ENCODE measurements at places on chromosomes 5 and 9. TPM values are rescaled to one million over a fixed set of nuclear protein-coding genes. Genes with fewer than 3 reads are reported as not detected.

The P4HA2 gene
- total RNA-seq, result 8.9 TPM

DNA sequence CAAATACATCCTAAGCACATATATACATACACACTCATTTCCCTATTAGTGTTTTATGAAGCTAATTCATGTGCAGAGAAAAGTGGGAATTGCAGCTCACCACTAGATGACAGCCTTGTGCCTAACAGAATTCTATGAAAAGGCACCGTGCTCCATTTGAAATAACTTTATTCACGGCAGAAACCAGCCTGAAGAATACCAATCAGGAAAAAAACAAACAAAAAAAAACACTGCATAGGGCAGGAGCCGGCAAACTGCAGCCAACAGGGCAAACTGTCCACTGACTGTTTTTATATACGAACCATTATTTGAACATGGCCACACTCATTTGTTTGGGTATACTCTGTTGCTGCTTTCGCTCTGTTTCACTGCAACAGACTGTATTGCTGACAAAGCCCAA, 33.6 kb downstream of the ERMP1 start:
- H3K27me3 ChIP-seq, result no peaks in the 10 kb centered on the region
- peaks cover 18% of the 10 kb centered on the region for H3K36me3 ChIP-seq
- H3K27ac ChIP-seq, result no peak overlapping the region
- peaks cover 22% of the 10 kb centered on the region for H3K4me1 ChIP-seq
- no peak for DNase-seq

- H3K4me1 ChIP-seq, result no peaks in the 10 kb centered on the region
- no peak overlapping the region for H3K4me3 ChIP-seq
- no peaks in the 10 kb centered on the region for H3K36me3 ChIP-seq
- H3K27ac ChIP-seq, result no peak overlapping the region
- DNase-seq, result peak; percentile 12
Observed at GRCh38 chr5:9498541-9499497, 47.1 kb downstream of the SEMA5A start.

DNA sequence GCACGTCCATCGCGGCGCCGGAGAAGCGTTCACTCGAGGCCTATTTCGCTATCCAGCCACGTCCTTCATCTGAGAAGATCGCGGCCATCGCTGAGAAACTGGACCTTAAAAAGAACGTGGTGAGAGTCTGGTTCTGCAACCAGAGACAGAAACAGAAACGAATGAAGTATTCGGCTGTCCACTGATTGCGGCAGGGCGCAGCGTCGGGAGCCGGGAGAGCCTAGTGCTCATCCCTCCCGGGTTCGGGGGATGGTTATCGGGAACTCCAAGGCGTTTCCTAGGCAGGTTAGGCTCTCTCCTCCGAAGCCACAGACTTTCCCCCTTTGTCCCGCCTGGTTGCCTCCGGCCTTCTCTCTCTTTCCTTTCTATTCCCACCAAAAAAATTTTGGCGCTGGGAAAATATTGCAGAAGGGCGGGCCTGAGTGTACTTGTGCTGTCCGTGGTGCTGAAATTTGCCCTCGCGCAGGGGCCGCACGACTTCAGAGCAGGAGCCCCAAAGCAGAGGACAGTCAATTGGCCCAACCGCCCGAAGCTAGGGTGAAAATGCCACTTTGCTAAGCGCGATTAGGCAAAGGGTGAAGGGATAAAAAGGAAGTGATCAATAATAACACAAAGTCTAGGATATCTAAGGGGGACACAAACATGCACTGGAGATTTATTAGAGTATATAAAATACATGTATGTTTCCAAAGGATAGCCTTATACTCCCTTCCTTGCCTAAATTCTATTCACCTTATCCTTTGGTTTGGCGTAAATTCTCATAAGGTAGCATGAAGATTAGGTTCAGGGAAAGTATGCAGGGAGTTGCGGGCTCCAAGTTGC, 1.8 kb downstream of the POU4F3 start:
- no peak overlapping the region for H3K4me3 ChIP-seq
- H3K36me3 ChIP-seq, result no peaks in the 10 kb centered on the region
- H3K4me1 ChIP-seq, result peaks cover 11% of the 10 kb centered on the region
- H3K27ac ChIP-seq, result no peak overlapping the region

DNA sequence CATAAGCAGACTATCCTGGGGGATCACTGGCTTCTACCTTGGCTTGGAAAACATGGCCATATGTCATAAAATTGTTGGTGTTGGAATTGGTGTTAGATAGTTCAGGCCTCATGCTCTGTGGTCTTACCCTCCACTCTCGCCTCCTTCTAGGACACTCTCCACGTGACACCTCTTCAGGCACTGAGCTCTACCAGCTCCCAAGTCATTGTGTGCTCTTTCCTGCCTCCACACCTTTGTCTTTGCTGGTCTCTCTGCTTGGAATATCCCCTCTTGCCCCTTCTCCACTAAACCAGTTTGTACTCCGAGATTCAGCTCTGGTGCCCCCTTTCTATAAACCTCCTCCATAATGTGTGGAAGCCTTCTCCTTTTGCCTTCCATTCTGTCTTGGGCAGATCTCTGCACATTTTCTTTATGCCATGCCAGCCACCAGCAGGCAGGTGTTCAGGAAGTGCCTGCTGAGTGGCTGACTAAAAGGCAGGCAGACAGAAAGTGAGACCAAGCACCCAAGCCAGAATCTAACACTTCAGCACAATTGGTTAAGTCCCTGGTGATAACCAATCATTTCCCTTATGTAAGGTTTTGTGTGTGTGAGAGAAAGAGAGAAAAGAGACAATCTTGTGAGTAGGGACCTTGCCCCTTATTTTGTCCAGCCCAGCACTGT, 37.7 kb downstream of the SAR1B start:
- DNase-seq, result peak; percentile 48
- peak overlapping the region; percentile 37 for H3K27ac ChIP-seq
- no peaks in the 10 kb centered on the region for H3K36me3 ChIP-seq
- no peak overlapping the region for H3K4me3 ChIP-seq
- H3K4me1 ChIP-seq, result peaks cover 19% of the 10 kb centered on the region

DNA sequence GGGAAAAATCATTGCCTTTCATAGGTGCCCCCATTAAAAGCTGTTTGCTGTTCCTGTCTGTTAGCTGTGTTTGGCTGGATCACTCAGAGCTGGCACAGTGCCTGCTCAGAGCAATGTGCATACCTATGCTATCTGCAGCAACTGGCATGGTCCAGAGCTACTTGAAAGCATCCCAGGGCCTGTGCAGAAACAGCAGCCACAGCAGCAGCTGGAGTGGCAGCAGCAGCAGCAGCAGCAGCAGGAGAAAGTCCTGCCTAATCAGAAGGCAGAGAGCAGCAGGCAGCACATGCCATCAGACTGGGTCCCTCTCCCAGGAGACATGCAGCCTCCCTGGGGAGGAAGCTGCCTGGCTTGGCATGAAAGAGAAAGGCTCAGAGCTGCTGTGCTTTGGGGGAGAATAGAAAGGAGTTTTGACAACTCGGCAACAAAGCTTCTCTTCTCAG, 243.8 kb upstream of the WWC1 start:
- no peaks in the 10 kb centered on the region for H3K27me3 ChIP-seq
- no peak overlapping the region for H3K27ac ChIP-seq
- no peaks in the 10 kb centered on the region for H3K4me1 ChIP-seq
- no peaks in the 10 kb centered on the region for H3K36me3 ChIP-seq
- DNase-seq, result no peak
- no peak overlapping the region for H3K4me3 ChIP-seq

DNA sequence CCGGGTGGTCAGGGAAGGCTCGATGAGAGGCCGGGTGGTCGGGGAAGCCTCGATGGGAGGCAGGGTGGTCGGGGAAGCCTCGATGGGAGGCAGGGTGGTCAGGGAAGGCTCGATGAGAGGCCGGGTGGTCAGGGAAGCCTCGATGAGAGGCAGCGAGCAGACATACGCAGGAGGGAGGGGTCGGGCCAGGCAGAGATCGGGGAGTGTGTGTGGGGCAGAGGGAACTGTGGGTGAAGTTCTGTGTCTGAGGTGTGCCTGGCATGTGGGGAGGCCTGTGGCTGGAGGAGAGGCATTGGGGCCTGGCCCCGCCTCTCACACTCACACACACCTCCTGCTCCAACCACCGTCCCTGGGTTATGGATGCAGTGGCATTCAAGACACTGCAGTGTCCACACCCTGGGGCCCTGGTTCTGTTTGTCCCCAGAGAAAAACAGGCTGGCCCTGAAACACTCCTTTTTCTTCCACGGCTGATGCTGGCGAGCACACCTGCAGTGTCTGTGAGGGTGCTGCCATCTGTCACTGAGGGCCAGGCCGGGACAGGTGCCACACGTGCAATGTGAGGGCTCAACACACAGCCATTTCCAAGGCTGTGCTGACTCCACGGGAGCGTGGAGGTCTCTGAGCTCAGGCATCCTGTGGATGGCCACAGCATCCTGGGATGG, 6.5 kb upstream of the PLEKHG4B start:
- peaks cover 17% of the 10 kb centered on the region for H3K27me3 ChIP-seq
- no peak overlapping the region for H3K27ac ChIP-seq
- no peaks in the 10 kb centered on the region for H3K4me1 ChIP-seq
- no peak for DNase-seq

The PRDM9 gene
- not detected for total RNA-seq

Data from activated CD4-positive, alpha-beta T cell treated with anti-CD3 and anti-CD28 coated beads for 36 hours (primary cell).